Memory B cell (primary cell): ENCODE measurements at places on chromosomes 5 and 9.
A peak's percentile ranks its signal among the peaks of the same experiment; 100 is the strongest.

GRCh38 chr9:137989999-137990715 is 112.6 kb downstream of the CACNA1B start:
- no peak for DNase-seq

DNA sequence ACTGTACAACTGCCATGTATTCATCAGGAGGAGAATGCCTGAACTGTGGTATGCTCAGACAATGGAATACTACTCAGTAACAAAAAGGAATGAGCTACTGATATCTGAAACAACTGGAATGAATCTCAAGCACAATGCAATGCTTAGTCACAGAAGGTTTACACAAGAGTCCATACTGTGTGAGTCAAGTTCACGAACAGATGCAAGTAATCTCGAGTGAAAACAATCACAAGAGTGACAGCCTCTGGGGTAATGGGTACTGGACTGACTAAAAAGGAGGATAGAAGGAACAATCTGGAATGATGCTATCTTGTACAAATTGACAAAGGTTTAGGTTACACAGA is 19.5 kb upstream of the GOLGA1 start:
- no peak for DNase-seq

- no peak for DNase-seq
These were observed 515.0 kb downstream of the EFNA5 start for GRCh38 chr5:107155707-107156106.

- no peak for DNase-seq
These were observed 37.7 kb downstream of the PCDHAC2 start for GRCh38 chr5:141003791-141004611.

- DNase-seq: no peak
These were observed 65.4 kb downstream of the DRD1 start for GRCh38 chr5:175378444-175379028.

DNA sequence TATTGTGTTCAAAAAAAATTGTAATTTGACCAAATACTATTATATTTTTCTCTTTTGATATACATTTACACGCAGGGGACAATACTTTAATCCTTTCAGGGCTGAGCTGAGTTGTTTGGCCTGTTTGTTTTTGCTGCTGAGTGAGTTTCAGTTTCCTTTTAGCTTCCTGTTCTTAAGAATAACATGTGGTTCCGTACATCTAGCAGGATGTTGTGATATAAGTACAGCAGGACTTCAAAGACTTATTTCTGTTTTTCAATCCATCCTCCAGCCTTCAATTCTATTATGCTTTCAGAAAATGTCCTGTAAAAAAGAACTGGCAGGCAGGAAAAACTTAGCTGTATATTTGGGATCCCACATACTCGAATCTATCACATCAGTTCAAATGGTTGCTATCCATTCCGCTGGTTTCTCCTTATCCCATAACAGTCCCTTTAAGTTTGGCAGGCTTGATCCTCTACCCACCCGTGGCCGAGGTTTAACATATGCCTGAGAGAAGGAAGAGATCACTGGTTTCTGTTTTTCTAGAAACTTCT is 1037.3 kb upstream of the ACO1 start:
- peak; percentile 32 for DNase-seq

- DNase-seq: no peak
These were observed 373.0 kb upstream of the MEF2C start for GRCh38 chr5:89255845-89256463.

GRCh38 chr9:69122549-69123141 is 51.4 kb upstream of the TJP2 start:
- no peak for DNase-seq
